ENCODE measurements at places on chromosomes 2 and 18.

DNA sequence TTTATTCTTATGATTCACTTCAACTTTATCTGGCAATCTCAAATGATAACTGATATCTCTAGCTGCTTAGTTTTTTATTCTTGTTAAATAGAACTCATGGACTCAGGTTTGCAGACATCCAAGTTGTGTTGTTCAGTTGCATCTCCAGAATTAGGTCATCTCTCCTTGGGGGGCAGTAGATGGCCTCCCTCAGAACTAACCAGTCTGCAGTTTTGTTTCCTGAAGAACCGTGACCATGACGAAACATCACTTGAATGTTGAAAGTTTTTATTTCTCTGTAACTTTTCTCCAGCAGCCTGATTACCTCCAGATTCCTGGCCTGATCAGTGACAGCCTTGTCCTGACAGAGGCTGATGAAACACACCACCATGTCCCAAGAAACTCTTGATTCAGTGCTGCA, 321.5 kb downstream of the GALNT13 start:
- DNase-seq, result no peak

DNA sequence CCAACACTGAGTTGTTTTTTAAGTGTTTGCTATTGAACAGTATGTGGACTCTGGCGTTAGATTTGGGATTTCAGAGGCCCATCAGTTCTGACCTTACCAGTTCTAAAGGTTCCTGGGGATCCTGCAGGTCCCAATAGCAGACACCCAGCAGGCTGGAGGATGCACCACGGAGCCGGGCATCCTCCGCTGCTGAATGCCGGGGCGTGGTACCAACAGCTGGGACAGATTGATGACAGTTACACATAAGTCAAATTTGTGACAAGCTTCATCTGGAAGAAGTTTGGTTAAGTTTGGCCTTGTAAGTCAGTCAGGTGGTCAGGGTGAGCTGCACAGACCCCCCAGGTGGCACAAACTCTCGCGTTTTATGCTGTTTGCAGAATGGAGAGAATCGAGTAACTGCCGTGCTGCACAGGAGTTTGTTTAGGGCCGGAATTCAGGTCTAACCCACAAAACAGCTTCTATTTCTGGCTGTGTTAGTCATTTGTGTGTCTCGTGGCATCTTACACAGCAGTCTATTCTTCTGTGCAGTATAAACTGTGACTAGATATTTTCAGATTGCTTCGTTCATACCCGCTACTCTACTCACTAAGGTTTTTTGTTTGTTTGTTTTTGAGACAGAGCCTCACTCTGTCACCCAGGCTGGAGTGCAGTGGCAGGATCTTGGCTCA, 19.2 kb downstream of the CTDP1 start:
- no peak for DNase-seq

DNA sequence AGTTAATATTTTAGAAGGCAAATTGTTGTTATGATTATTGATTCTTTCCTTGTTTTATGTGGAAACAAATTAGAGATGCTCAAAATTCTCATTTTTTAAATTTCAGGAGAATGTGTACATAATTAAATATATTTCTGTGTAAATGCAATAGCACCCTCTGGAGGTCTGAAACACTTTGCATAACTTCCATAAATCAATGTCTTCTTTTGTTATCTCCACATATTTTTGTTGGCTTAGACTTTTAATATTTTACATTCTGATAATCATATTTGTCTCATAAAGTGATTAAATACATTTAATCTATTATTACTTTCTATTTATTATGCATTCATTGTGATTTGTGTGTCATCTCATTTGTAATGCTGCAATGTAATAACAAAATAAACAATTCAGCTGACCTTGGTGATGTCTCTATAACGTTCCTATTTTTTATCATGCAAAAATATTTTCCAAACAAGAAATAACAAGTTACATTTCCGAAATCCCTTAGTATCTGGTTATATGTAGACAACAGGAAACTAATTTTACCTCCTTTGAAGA, 201.8 kb upstream of the GALNT5 start:
- peak; percentile 49 for DNase-seq

GRCh38 chr2:10654069-10654468, 35.7 kb downstream of the NOL10 start:
- DNase-seq, result peak; percentile 49

DNA sequence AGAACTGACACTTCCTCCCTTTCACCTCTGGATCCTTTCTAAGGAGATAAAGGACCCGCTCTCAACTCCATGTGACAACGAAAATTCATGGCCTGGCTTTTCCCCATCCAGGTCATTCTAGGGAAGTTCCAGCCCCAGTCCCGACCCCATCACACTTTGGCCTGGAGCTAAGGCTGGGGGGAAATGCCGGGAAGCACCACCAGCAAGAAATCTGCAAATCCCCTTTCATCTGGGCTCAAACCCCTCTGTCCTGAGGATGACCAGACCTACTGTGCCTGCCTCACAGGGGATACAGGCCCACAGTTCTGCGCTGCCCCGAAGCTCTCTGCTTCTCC, 1.3 kb downstream of the SIX2 start:
- no peak for DNase-seq

GRCh38 chr2:105649534-105649933, 95.2 kb upstream of the NCK2 start:
- no peak for DNase-seq

DNA sequence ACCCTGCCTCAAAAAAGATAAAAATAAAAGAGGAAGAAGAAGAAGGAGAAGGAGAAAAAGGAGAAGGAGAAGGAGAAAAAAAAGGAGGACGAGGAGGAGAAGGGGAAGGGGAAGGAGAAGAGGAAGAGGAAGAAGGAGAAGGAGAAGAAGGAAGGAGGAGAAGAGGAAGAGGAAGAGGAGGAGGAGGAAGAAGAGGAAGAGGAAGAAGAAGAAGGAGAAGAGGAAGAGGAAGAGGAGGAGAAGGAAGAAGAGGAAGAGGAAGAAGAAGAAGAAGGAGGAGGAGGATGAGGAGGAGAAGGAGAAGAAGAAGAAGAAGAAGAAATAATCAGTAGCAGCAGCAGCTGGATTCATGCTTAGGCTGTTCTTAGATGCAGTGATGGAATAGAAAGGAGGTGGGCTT, 159.7 kb downstream of the TFCP2L1 start:
- DNase-seq, result no peak

DNA sequence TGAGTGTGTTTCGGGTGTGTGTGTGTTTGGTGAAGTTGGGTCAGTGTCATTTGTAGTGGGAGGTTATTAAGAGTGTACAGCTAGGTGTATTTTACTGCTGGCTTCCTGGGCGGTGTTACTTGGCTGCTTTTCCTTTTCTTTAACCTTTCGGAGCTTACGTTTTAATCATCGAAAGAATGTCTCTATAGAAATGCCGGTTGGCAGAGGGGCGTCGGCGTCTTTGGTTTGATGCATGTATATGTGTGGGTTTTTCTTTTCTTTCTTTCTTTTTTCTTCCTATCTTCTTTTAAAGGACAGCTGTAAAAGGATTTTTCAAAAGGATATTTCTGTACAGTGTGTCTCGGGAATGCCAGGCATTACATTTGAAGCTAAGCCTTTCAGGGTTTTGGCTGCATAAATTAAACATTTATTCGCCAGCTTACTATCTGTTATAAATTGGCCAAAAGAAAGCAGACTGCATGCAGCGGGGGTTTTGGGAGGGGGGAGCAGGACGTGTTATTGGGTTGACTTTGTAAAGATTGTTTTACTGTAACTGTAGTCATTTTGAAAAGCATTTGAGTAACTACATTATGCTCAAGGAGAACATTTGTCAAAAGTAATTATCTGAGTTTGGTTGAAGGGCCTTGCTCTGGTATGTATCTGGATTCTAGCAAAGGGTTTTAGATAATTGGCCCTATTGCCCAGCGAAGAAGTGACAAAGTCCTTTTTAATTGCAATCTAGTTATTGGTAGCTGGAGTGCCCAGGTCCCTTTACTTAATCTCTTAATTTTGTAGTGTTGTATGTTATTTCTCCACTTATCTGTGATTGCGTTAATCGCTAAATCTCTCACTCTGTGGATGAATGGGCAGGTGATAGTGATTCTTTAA, 1.6 kb downstream of the ASXL3 start:
- DNase-seq, result no peak

- DNase-seq, result no peak
Observed at GRCh38 chr2:109068811-109069210, 60.2 kb upstream of the SH3RF3 start.

DNA sequence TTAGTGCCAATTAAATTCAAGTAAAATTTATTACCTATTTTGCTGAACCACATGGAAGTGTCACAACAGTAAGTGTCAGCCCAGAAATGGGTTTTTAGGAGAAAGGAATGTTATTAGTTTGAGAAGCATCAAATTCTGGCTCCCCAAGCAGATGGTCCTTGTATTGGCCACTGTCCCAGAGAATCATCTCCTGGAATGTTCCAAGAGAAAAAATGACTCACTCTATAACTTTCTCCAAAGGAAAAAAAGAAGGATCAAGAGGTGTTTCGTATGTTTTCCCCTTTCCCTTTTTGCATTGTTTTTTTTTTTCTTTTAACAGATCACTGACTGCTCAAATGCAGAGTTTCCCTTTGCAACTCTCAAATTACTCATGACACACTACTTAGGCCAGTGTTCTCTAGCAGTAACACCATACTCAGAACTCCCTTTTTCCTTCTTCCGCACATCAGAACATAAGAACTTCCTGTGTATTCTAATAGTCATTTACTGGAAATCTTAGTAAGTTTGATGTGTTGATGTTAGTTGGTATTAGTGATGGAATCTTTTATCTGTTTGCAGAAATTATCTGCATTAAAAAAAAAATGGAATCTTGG, 390.3 kb downstream of the GPD2 start:
- peak; percentile 49 for DNase-seq

DNA sequence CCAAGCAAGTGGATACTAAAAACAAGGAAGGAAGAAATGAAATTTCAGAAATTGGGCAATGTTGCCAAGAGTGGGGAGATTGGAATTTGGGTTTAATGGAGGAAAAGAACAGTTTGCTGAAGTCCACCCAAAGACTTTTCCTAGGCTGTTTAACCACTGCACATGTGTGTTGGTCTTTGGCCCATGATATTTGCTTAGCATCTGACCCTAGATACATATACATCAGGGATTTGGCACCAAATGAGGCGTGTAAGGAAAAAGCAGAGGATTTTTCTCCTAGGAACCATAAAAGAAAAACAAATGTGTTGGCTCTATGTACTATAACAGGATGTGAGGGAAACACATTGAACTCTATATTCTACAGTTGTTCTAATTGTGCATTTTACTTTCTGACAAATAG, 80.7 kb upstream of the CD28 start:
- DNase-seq, result no peak

DNA sequence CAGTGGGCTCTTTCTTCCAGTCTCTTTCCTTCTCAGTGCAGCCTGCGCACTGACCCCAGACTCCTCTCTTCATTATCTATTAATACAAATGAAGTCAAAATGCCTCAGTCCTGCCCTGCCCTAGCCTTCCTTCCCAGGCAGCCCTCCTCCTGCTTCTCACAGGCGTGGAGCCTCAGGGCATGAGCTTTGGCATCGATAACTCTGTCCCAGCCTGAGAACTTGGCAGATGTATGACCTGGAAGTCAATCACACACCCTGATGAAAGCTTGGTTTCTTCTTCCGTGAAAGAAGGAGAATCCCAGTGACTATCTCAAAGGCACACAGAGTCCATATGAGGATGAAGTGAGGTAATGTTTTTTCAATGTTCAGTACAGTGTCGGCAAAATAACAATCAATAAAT, 600.7 kb upstream of the ID2 start:
- DNase-seq, result no peak

DNA sequence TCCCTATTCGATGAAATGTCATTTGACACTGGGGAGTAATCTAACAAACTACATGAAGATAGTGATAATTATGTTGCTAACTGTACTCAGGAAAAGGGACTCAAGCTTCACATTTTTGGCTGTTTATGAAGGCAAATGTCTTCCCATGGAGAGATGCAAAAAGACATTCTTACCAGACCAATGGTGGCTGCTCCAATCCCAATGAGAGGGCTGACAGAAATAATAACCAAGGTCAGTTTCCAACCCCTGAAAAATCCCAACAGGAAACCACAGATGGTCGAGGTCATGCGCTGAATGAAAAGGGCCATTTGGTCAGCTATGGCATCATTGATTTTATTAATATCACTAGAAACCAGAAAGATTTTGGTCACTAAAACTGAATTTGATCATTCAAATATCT, 37.6 kb downstream of the ABCB11 start:
- no peak for DNase-seq

DNA sequence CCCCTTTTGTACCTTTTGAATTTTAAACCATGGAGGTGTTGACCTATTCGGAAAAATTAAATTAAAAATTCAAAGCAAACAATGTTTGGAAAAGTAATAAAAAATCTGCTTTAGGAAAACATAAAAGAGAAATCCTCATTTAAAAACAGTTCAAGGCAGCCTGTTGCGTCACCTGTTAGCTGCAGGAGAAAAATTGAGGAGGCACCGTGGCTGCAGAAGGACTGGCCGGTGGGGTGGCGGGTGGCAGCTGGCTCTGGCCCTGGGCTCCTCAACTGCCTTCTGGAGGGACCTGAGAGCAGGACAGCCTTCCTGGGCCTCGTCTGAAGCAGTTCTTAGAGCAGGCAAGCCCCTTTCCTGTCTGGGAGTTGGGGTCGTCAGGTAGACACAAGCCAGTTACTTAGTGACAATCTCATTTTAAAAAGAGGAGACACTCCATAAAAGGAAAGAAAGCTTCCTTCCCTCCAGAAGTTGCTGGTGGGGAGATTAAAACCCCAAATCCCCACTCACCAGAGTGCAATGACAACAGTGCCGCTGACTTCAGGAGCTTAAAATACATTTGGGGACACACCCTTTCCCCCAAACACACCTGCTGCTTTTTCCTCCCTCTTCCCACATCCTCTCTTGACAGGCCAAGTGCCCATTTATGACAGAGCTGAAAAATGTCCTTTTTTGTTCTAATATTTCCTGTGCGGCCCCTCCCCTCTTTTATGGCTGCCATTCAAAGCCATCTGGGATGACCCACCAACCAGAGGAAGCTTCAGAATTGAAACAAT, 9.7 kb downstream of the ZBTB7C start:
- DNase-seq, result no peak

DNA sequence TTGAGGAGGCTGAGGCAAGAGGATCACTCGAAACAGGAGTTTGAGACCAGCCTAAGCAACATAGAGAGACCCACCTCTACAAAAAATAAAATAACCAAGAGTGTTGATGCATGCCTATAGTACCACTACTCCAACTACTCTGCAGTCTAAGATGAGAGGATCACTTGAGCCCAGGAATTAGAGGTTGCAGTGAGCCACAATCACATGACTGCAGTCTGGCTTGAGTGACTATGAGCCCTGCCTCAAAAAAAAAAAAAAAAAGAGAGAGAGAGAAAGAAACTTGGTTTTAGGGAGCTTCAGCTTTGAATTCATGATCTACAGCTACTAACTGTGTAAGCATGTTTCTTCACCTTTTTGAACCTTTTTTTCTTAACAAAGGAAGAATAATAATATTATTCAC, 119.9 kb downstream of the HNMT start:
- peak; percentile 3 for DNase-seq

DNA sequence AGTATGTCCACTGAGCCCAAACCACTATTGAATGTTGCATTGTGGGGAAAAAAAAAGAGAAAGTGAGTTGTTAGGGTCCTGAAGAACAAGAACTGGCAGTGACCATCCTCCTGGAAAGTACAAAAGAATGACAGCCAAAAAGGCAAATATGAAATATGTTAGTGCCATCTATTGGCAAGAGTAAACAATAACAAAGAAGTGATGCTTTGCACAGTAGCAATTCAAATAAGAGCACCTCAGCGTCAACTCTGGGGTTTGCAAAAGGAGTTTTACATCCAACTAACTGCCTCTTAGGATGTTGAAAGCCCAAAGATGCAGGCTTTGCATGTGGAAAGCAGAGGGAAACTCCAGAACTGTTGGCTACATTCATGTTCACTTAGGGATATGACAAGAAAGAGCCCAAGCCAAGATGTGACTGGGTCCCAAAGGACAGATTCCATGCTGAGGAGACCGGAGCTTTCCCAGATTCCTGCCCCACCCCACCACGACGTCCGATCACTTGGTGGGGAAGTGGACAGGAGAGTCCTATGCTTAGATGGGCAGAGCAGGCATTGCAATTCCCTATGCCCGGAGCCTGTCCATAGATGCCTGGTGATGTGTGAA, 15.6 kb downstream of the TRABD2A start:
- peak; percentile 34 for DNase-seq
